ENCODE measurements at places on chromosomes 4 and X.
A peak's percentile ranks its signal among the peaks of the same experiment; 100 is the strongest.

DNA sequence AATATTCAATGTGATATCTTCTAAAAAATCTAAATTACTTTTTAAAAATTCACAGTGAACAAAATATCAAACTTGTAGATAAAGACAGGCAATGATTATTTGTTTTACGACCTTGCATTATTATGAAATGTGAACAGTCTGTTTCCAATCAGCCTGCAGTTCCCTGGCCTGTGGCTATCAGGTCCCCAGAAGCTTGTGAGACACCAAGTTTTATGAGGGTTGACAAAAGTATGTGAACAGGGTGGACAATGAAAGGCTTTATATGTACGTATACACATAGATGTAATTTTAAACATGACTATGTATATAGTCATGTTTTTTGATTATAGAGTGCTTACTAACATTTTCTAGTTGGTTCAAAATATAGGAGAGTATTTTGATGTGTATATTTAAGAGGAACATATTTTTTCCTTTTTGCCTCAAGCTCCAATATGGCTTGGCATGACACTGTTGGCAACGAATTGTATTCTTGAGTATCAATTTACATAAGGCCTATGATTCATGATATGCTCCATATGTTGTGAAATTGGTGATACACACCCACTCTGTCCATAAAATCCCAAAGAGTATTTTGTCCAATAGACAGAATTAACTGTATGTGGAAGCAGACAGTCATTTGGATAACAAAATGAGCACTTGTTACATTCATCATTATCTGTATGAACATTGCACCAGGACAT, 55.7 kb downstream of the BTC start:
- H3K27ac ChIP-seq, result no peak overlapping the region
- no peaks in the 10 kb centered on the region for H3K4me1 ChIP-seq
- no peaks in the 10 kb centered on the region for H3K27me3 ChIP-seq
- no peaks in the 10 kb centered on the region for H3K36me3 ChIP-seq
- DNase-seq, result no peak
- no peak overlapping the region for H3K4me3 ChIP-seq

DNA sequence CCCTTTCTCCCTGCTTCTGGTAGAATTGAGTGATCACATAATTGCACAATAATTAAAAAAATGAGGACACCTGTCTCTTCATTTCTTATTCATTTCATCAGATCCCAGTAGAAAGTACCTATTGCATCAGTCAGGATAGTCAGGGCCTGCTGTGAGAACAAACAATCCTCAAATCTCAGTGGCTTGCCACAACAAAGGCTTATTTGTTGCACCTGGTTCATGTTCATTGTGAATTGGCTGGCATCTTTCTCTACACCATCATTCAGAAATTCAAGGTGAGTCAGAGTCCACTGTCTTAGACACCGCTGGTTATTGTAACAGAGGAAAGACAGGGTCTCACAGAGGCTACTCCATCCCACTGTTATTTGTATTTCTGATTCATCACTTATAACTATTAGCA, 409.8 kb downstream of the STIM2 start:
- DNase-seq, result no peak
- H3K27me3 ChIP-seq, result no peaks in the 10 kb centered on the region
- no peaks in the 10 kb centered on the region for H3K36me3 ChIP-seq
- no peak overlapping the region for H3K4me3 ChIP-seq

GRCh38 chr4:160880180-160880579, 1283.6 kb downstream of the FSTL5 start:
- H3K27me3 ChIP-seq, result no peaks in the 10 kb centered on the region
- H3K4me1 ChIP-seq, result no peaks in the 10 kb centered on the region
- DNase-seq, result no peak

DNA sequence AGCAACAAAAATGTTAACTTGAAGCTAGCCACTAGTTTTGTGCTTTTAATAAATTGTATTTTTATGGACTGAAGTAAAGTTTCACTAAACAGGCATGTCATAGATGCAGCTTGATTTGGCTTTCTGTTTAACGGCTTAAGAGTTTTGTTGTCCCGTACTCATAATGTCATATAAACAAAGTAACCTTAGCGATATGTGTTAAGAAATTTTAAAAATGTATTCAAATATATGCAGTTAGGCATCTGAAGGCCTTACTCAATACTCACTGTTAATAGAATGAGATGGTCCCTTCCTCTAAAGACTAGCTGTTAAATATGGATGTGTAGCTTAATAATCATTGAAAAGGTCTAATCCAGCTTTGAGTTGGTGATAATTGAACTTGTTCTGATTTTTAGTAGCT, 1.0 kb upstream of the SCLT1 start:
- H3K27ac ChIP-seq, result peak overlapping the region; percentile 94
- no peaks in the 10 kb centered on the region for H3K27me3 ChIP-seq
- H3K4me1 ChIP-seq, result peaks cover 13% of the 10 kb centered on the region
- H3K4me3 ChIP-seq, result no peak overlapping the region
- H3K36me3 ChIP-seq, result no peaks in the 10 kb centered on the region

GRCh38 chrX:9577555-9577954, 112.7 kb downstream of the TBL1X start:
- DNase-seq, result no peak
- no peaks in the 10 kb centered on the region for H3K36me3 ChIP-seq
- H3K4me3 ChIP-seq, result no peak overlapping the region
- H3K4me1 ChIP-seq, result no peaks in the 10 kb centered on the region
- H3K27me3 ChIP-seq, result no peaks in the 10 kb centered on the region

DNA sequence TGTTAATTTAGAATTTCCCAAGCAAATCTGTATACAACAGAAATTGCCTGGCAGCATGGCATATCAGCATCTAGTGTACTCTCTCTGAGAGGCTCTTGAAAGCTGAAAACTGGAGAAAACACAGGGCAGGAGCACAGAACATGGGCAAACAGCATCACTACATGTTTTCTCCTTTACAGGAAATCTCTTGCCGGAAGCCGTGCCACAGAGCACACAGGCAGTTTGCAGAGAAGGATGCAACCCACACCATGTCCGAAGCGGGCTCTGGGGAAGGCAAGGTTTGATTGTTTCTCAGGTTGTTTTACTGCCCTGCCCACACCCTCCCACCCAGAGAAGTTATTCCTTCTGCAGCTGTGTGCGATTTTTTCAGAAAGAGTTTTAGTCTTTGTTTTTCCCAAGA, 41.1 kb upstream of the FAM9C start:
- H3K36me3 ChIP-seq, result no peaks in the 10 kb centered on the region
- no peaks in the 10 kb centered on the region for H3K27me3 ChIP-seq

GRCh38 chr4:83179205-83179604, 64.7 kb upstream of the PLAC8 start:
- H3K4me1 ChIP-seq, result no peaks in the 10 kb centered on the region
- H3K27ac ChIP-seq, result no peak overlapping the region
- no peak for DNase-seq
- no peaks in the 10 kb centered on the region for H3K27me3 ChIP-seq
- H3K4me3 ChIP-seq, result no peak overlapping the region

- H3K4me3 ChIP-seq, result no peak overlapping the region
- no peaks in the 10 kb centered on the region for H3K36me3 ChIP-seq
- no peaks in the 10 kb centered on the region for H3K4me1 ChIP-seq
- H3K27me3 ChIP-seq, result peaks cover 4% of the 10 kb centered on the region
- no peak for DNase-seq
- no peak overlapping the region for H3K27ac ChIP-seq
Observed at GRCh38 chr4:169184686-169185085, 86.1 kb downstream of the SH3RF1 start.

DNA sequence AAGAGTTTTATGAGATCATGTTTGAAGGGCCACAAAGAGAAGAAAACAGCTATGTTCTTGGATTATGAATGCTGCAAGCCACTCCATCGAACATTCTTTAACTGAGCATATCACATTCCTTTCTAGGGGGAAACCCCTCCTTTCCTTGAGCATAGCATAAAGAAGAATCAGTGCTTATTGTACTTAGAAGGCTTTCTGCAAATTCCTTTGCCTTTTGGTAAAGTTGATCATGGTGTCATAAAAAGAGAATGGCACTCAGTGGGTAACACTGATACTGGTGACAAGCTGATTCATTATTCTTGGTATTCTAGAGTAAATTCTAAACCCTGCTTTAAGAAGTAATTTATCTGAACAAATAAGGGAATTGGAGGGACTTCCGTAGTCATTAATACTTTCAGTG, 88.5 kb upstream of the GPR34 start:
- no peak for DNase-seq
- H3K36me3 ChIP-seq, result no peaks in the 10 kb centered on the region
- H3K4me3 ChIP-seq, result no peak overlapping the region
- H3K27ac ChIP-seq, result no peak overlapping the region
- H3K27me3 ChIP-seq, result no peaks in the 10 kb centered on the region
- H3K4me1 ChIP-seq, result no peaks in the 10 kb centered on the region

DNA sequence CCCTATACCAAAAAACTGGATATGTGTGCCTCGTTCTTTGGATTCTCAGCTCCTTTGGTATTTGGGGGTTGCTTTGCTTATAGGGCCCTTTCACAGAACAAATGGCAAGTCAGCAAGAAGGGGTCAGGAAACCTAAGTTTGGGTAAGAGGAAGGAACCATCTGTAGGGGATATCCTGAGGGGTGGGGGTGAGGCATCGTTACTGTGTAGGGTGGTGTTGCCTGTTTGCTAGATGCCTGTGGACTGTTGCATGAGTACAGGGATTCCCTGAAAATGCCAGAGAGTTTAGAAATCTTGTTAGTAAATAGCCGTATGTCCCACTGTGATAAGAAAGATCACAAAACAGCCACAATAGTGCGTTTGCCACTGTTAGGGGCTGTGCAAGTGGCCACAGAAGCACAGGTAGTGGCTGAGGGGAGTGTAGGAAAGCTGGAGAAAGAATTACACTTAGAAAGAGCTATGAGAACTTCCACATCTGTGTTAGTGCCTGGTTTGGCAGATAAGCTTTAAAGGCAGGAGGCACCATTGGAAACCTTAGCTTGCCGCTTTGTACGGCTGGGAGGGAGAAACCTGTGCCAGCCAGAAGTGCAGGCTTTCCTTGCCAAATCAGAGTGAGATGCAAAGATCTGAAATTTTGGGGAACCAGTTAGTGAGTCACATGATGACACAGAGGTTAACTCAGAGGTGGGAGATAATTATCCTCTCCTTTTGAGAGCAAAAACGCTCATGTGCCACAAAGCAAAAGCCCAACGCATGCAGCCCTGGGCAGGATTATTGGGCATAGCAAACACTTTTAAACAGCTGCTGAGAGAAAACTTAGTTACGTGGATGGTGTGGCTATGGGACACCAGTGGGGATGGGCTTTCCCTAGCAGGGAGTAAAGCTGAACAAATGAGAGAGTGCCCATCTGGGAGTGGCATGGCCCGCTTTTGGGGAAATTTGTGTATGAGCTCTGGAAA, 343.7 kb downstream of the ARAP2 start:
- DNase-seq, result no peak
- no peaks in the 10 kb centered on the region for H3K4me1 ChIP-seq
- no peak overlapping the region for H3K27ac ChIP-seq
- H3K36me3 ChIP-seq, result no peaks in the 10 kb centered on the region

GRCh38 chrX:125394449-125394848, 74.8 kb downstream of the TEX13C start:
- H3K36me3 ChIP-seq, result no peaks in the 10 kb centered on the region
- no peaks in the 10 kb centered on the region for H3K4me1 ChIP-seq
- H3K27me3 ChIP-seq, result no peaks in the 10 kb centered on the region
- DNase-seq, result no peak

GRCh38 chr4:157978680-157979361, 194.0 kb downstream of the GASK1B start:
- H3K4me3 ChIP-seq, result no peak overlapping the region
- H3K4me1 ChIP-seq, result no peaks in the 10 kb centered on the region
- H3K36me3 ChIP-seq, result no peaks in the 10 kb centered on the region
- no peak for DNase-seq
- H3K27ac ChIP-seq, result no peak overlapping the region
- no peaks in the 10 kb centered on the region for H3K27me3 ChIP-seq

- no peaks in the 10 kb centered on the region for H3K4me1 ChIP-seq
- H3K36me3 ChIP-seq, result no peaks in the 10 kb centered on the region
Observed at GRCh38 chr4:75235359-75235951, 278.7 kb downstream of the RCHY1 start.

DNA sequence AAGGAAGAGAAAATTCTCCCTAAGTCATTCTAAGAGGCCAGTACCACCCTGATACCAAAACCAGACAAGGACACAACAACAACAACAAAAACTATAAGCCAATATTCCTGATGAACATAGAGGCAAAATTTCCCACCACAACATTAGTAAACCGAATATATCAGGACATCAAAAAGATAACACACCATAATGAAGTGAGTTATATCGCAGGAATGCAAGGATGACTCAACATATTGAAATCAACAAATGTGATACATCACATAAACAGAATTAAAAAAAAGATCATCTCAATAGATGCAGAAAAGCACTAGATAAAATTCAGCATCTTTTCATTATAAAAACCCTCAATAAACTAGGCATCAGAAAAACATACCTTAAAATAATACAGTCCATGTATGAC, 1844.4 kb upstream of the PCDH10 start:
- H3K27ac ChIP-seq, result no peak overlapping the region
- H3K4me3 ChIP-seq, result no peak overlapping the region
- DNase-seq, result no peak

DNA sequence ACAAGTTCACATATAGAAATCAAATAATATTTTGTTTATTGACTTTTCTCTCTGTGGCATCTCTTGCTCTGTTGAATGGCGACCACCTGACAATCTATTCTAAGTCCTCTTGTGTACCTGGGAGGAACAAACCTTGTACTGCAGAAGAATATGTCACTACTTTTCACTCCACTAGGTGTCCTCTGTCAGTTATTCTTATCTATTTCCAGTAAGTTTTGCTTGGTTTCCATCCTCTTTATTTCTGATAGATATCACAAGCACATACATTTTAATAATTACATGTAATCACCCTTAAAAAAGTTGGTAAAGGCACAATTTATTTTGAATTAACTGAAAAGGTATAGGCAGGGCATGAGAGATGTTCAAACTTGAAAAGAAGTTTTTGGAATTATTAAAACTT, 238.4 kb downstream of the SNCA start:
- no peak overlapping the region for H3K4me3 ChIP-seq
- no peaks in the 10 kb centered on the region for H3K36me3 ChIP-seq
- no peak overlapping the region for H3K27ac ChIP-seq
- H3K4me1 ChIP-seq, result no peaks in the 10 kb centered on the region
- H3K27me3 ChIP-seq, result no peaks in the 10 kb centered on the region

- no peak overlapping the region for H3K4me3 ChIP-seq
- H3K4me1 ChIP-seq, result no peaks in the 10 kb centered on the region
- H3K27ac ChIP-seq, result no peak overlapping the region
- H3K36me3 ChIP-seq, result no peaks in the 10 kb centered on the region
- DNase-seq, result no peak
- peaks cover 4% of the 10 kb centered on the region for H3K27me3 ChIP-seq
Observed at GRCh38 chr4:72505314-72505744, 63.7 kb downstream of the ADAMTS3 start.

- no peaks in the 10 kb centered on the region for H3K36me3 ChIP-seq
- H3K4me3 ChIP-seq, result no peak overlapping the region
- H3K4me1 ChIP-seq, result no peaks in the 10 kb centered on the region
- no peak overlapping the region for H3K27ac ChIP-seq
- no peaks in the 10 kb centered on the region for H3K27me3 ChIP-seq
- DNase-seq, result no peak
Observed at GRCh38 chr4:52987392-52988056, 125.4 kb downstream of the RASL11B start.

GRCh38 chr4:8135666-8136065, 22.9 kb downstream of the ABLIM2 start:
- H3K4me3 ChIP-seq, result no peak overlapping the region
- no peaks in the 10 kb centered on the region for H3K4me1 ChIP-seq
- no peak for DNase-seq
- no peak overlapping the region for H3K27ac ChIP-seq
- H3K36me3 ChIP-seq, result no peaks in the 10 kb centered on the region

- DNase-seq, result no peak
- H3K27me3 ChIP-seq, result no peaks in the 10 kb centered on the region
- H3K36me3 ChIP-seq, result peaks cover 11% of the 10 kb centered on the region
- peaks cover 16% of the 10 kb centered on the region for H3K4me1 ChIP-seq
- no peak overlapping the region for H3K27ac ChIP-seq
- no peak overlapping the region for H3K4me3 ChIP-seq
Observed at GRCh38 chrX:119465555-119465954, 2.7 kb upstream of the SLC25A5 start.
